ENCODE measurements at places on chromosomes 5 and 9.

DNA sequence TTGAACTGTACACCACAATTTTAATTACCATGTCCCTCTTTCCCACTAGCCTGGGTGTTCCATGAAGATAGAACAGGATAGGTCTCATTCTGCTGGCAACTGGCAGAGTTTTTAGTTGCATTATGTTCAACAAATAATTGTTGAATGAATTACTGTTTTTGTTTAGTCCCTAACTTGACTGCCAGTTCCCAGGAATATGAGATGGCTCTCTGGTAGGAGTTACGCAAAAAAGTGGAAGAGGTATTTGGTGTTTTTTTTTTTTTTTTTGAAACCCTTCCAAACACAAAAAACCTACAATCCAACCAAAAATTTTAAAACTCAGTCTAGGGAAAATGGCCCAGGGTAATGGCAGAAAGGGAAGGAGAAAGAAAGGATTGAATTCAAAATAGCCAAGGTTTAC lies 153.6 kb downstream of the GNAQ start:
- DNase-seq, result no peak

DNA sequence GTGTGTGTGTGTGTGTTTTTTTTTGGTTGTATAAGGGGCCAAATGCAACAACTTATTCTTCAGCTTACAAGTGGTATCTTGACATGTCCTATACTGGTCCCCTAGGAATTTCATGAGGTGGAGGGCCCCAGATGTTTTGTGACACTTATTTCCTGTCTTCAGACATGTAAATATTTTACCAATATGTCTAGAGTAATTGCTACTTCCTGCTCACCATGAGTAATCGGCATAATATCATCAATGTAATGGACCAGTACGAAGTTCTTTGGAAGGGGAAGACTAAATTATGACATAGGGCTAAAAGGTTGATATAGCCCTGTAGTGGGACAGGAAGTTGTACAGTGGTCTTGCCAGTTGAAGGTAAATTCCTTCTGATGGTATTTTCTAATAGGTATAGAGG lies 3.7 kb upstream of the OTULIN start:
- DNase-seq, result no peak

DNA sequence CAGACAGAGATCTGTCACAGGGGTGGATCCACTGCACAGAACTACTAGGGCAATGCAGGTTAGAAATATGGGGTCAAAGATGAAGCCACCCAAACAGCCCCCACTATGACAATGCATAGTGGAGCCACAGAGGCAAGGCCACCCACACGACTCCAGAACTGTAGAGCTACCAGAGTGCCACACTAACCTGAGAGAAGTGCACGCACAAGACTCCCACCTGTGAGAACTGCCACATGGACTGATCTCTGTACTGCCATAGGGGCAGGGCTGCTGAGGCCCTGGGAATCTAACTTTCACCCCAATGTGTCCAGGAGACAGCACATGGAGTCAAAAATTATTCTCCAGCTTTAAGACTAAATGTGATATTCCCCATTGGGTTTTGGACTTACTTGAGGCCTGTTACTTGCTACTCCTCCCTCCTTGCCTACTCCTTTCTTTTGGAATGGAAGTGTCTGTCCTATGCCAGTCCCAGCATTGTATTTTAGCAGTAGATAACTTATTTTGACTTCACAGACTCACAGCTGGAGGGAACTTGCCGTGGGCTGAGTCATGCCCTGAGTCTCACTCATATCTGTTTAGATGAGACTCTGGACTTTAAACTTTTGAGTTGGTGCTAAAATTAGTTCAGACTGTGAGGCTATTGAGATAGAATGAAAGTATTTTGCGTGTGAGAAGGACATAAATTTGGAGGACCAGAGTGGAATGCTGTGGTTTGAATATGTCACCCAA lies 853.3 kb downstream of the MAT2B start:
- no peak for DNase-seq

- DNase-seq, result no peak
Observed at GRCh38 chr9:16553869-16554540, 316.5 kb downstream of the BNC2 start.

GRCh38 chr5:949815-950560 lies 57.3 kb downstream of the TRIP13 start:
- no peak for DNase-seq

DNA sequence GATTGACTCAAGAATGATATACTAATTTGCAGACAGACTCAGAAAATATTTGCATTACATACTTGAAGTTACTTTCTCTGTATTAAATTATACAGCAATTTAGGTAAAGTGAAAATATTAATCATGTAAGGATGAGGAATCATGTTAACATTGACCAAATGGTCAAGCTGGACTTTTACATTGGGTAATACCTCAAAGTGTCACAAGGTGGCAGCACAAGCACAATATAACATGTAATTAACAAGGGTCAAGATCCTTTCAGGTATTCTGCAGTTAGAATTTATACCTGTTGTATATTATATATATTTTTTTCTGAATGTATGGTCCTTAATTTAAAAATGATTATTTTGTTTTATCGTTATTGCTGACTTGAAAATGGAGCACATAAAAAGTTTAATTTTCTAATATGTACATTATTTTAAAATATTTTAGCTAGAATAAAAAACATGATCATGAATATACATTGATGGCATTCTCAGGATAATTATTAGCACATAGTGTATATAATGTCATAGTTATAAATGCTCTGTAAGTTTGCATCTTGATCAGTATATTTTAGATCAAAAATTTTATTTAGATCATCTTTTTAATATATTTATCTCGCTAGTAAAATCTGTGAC lies 8.6 kb downstream of the HAPLN1 start:
- no peak for DNase-seq

DNA sequence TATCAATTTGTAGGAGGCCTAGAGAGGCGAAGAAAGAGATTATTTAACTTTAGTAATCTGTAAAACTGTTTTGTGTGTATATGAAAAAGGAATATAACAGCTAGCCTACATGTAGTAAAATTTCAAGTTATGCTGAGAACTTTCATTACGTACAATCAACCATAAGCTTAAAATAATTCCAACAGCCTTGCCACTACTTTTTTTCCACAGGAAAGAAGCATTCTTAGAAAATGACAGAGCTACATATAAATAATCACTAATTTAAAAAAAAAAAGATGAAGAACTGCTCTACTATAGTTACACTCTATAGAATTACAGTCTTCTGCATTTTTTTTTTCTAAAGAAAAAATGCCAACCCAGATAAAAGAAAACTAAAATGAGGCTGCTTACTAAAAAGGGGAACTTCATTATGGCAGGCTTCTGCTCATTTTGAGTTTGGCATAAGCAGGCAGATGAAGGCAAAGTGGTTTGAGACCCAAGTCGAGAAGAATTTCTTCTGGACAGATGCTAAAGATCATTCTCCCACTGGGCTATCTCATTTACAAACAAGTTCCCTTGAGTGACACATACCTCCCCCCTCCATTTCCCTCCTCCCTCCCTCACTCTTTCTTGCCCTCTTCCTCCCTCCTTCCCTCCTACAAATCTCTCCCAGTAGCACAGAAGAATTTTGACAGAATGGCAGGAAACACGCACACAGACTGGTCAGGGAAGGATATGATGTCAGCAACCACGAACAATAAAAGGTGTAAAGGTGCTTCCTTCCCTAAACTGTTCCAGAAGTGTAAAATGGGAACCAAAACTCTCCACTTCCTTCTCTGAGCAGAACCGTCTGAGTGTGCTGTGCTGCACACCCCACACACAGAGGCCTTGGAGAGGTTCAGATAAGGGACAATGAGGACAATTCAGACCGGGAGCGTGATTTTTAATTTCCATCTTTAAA lies 56.1 kb downstream of the MEF2C start:
- no peak for DNase-seq

- no peak for DNase-seq
Observed at GRCh38 chr5:77492653-77493000, 511 bp upstream of the WDR41 start.

GRCh38 chr5:580436-580835 lies 31.7 kb upstream of the CEP72 start:
- no peak for DNase-seq

- DNase-seq, result no peak
Observed at GRCh38 chr5:148740079-148740858, 85.9 kb upstream of the HTR4 start.

- DNase-seq, result no peak
Observed at GRCh38 chr5:171152382-171152781, 156.7 kb upstream of the TLX3 start.

DNA sequence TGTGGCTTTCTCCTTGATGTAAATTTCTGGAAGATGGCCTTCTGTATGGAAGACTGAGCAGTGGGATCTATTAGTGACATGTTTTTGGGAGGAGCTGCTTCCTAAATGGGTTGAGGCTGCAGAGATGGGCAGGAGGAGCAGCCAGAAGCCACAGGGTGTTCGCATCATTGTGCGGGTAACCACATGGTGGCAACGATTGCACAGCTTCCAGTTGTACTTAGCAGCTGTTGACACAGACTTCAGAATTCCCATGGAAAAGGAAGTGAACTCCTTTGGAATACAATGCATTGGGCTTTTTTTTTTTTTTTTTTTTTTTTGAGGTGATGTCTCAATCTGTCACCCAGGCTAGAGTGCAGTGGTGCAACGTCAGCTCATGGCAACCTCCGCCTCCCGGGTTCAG lies 297.3 kb downstream of the NR3C1 start:
- no peak for DNase-seq

DNA sequence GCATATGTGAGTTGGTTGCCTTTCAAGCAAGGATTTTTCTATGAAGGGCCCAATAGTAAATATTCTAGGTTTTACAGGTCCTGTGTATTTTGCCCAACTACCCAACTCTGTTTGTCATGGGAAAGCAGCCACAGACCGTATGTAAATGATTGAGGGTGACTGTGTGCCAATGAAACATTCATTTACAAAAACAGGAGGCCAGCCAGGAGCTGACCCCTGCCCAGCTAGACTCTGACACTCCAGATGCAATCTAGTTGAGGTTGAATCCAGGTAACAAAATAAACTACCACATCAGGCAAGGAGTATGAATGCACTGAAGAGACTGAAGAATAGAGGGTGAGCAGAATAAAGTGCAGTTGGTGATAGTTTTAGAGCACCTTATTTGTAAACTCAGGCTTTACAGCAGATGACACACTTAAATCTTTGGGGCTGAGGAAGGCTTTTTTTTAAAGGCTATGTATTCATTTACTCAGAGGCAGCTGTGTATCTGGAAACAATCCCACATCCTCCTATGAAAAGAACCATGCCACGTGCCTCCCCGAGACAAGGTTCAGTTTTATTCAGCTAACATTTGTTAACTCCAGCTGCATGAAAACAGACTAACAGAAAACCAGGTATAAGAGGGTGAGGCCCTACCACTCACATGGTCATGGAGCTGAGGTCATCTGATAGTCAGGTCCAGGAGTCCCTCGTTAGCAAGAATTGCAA lies 60.7 kb downstream of the SLC1A1 start:
- DNase-seq, result no peak

DNA sequence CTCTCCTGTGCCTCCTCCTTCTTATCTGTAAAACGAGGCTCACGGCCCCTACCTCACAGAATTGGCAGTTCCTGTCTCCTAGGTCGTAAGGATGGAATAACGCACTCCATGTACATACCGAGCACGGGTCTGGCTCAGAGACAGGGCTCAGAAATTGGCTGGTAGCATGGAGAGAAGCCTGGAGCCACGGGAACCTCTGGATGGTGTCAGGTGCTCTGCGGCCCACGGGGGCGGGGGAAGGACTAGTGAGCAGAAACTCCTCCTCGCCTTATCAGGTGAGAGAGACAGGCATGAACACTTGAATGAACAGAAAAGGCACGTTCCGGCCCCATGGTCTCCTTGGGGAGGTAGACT lies 15.4 kb upstream of the C5orf47 start:
- DNase-seq, result no peak

DNA sequence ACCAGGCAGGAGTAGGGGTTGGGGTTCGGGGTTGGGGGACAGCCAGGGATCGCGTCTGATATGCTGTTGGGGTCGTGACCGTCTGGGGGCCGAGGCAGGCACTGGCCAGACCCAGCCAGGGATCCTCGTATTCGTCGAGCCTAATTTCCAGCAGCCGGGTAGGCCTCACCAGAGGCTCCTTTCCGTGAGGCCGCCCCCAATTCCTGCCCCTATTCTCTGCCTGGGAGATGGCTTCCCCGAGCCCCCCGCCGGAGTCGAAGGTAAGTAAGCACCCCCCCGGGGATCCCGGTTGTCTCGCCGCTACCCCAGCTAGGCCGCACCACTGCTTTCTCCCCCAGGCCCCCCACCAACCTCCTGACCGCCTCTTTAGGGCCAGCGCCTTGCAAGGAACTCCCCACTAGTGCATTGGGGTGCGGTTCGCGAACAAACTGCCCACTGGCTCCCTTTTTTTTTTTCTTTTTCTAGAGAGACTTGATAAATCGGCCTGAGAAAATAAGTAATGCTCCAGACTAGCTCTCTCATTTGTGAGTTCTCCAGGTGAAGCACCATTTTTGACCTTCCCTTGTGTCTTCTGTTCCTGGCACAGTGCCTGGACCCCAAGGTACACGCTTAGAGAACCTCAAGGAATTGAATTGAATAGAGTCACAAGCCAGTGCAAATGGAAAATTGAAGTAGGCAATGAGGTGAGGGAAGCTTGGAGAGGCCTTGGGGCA lies 435 bp downstream of the ZNF189 start:
- DNase-seq, result no peak

- DNase-seq, result no peak
Observed at GRCh38 chr9:88831713-88832407, 159.4 kb upstream of the S1PR3 start.

DNA sequence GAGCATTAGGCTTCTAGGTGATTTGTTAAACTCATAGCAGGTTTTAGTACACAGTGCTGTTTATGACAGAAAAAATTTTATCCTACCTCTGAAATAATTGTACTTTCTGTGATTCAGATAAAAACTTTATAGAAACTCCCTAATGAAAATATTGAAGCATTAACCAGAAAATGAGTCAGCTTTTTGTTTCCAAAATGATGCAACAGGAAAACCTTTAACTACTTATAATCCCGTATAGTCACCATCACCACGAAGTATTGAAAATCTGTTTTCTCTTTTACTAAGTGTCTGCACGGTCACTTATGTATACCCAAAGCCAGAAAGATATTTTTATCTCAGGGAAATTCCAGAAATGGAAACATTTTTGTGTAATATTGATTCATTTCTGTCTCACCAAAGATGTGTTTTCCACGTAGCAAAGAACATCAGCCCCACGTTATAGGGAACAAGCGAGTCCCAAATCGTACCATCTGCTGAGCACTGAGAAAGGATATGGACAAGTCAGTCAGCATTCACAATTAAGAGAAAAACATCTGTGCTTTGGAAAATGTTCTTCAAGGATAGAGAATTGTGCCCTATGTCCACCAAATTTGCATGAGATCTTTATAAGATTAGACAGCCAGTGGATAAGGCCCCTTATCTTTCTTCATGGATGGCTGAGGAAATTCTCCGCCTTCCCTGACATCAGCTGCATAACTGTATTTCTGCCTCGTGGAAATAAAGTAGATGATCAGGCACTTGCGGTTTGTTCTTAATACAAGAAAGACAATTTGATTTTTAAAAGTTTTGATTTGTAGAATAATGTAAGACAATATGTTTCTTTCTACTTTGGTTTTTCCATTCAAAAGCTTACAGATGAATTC lies 41.9 kb downstream of the TNFAIP8 start:
- no peak for DNase-seq

GRCh38 chr9:130830231-130830760 lies 4.8 kb upstream of the ABL1 start:
- DNase-seq, result no peak
